ENCODE measurements at places on chromosomes 11 and 22. TPM values are rescaled to one million over a fixed set of nuclear protein-coding genes. Genes with fewer than 3 reads are reported as not detected.

Gene P2RX3
- not detected for total RNA-seq

- peaks cover 34% of the 10 kb centered on the region for H3K4me1 ChIP-seq
- H3K27me3 ChIP-seq: no peaks in the 10 kb centered on the region
- no peak overlapping the region for H3K27ac ChIP-seq
- DNase-seq: no peak
Measured at GRCh38 chr11:47867823-47868222, 19.7 kb upstream of the NUP160 start.

DNA sequence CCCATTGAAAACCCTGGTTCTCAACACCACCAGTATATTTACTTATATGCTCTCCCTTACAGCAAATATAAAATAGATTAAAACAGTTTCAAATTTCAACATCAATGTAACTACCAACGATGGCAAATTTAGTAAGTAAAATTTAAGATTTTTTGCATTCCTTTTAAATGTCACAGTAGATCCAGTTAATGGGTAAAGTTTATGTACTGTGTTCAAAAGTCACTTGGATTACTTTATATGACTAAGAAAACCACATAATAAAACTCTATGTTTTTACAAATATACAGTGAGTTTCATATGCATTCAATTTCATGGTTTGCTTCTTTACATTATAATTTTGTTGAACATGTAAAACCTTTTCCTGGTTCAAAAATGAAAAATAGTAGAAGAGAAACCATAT, 364.6 kb downstream of the AASDHPPT start:
- H3K4me3 ChIP-seq: no peak overlapping the region
- H3K27me3 ChIP-seq: no peaks in the 10 kb centered on the region
- H3K36me3 ChIP-seq: no peaks in the 10 kb centered on the region
- no peak for DNase-seq

DNA sequence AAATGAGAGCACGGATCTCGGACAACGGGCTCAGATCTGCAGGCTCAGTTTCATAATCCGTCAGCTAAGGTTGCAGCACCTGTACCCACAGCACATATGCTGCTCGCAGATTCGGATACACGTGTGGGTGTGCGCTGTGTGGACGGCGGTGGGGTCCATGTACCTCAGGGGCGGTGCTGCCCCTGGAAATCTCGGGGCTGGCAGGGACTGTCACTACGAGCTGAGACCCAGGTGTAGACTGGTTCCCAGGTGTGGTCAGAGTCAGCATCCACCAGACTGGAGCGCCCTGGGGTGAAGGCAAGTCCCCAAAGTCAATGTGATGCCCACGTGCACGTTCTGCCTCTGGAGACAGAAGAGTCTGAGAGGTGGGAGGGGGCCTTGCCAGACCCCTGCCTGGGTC, 989.3 kb downstream of the BRD1 start:
- no peak overlapping the region for H3K4me3 ChIP-seq
- no peaks in the 10 kb centered on the region for H3K27me3 ChIP-seq
- no peak overlapping the region for H3K27ac ChIP-seq
- peaks cover under 1% of the 10 kb centered on the region for H3K4me1 ChIP-seq
- no peak for DNase-seq

DNA sequence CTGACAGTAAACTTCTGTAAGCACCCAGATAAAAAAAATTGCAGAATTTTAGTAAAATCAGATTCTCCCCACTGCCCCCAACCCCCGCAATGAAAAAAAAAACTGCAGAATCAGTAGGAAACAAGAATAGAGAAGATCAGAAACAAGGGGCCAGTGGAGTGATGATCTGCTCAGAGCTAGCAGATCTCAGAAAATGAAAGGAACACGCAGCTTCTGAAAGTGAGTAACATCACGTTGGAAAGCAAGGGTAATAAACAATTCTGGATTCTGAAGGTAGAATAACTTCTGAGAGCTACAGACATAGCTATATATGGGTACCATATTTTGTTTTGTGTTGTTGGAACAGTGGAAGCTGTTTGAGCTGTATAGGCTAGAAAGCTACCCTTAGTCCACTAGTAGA, 23.2 kb downstream of the ACAT1 start:
- H3K4me1 ChIP-seq: peaks cover 19% of the 10 kb centered on the region
- H3K27ac ChIP-seq: peak overlapping the region; percentile 71
- peaks cover 82% of the 10 kb centered on the region for H3K36me3 ChIP-seq
- no peaks in the 10 kb centered on the region for H3K27me3 ChIP-seq

Gene GGT5
- not detected for total RNA-seq

- H3K4me3 ChIP-seq: no peak overlapping the region
- no peaks in the 10 kb centered on the region for H3K27me3 ChIP-seq
- no peak overlapping the region for H3K27ac ChIP-seq
- H3K4me1 ChIP-seq: no peaks in the 10 kb centered on the region
- H3K36me3 ChIP-seq: no peaks in the 10 kb centered on the region
Measured at GRCh38 chr11:106717222-106717621, 301.1 kb downstream of the GUCY1A2 start.

DNA sequence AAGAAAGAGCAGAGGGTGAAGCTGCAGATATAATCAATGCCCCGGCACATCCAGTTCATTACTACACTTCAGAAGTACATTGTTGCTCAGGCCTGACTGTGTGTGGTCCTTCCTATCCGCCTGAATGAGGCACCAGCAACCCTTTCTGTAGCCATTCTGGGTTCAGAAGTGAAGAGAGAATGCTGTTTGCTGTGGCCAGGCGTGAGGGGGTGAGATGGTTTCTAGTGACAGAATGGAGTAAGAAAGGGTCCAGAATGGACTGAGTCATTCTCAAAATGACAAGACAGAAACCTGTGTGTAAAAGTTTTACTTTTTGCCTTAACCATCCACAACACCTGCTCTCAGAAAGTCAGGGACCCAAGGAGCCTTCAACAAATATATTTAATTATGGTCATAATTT, 334.8 kb downstream of the GUCY1A2 start:
- no peaks in the 10 kb centered on the region for H3K4me1 ChIP-seq
- no peaks in the 10 kb centered on the region for H3K36me3 ChIP-seq
- H3K4me3 ChIP-seq: no peak overlapping the region
- no peaks in the 10 kb centered on the region for H3K27me3 ChIP-seq
- no peak overlapping the region for H3K27ac ChIP-seq

Gene PSMA1
- 238 TPM for total RNA-seq

- H3K27me3 ChIP-seq: peaks cover 6% of the 10 kb centered on the region
- no peak overlapping the region for H3K27ac ChIP-seq
- H3K4me1 ChIP-seq: no peaks in the 10 kb centered on the region
- H3K4me3 ChIP-seq: no peak overlapping the region
- DNase-seq: no peak
Measured at GRCh38 chr11:92765965-92766371, 203.5 kb upstream of the MTNR1B start.

- no peak overlapping the region for H3K27ac ChIP-seq
- no peaks in the 10 kb centered on the region for H3K27me3 ChIP-seq
- no peaks in the 10 kb centered on the region for H3K4me1 ChIP-seq
Measured at GRCh38 chr11:120086651-120087050, 51.3 kb downstream of the TRIM29 start.

Gene FGF4
- total RNA-seq: not detected

DNA sequence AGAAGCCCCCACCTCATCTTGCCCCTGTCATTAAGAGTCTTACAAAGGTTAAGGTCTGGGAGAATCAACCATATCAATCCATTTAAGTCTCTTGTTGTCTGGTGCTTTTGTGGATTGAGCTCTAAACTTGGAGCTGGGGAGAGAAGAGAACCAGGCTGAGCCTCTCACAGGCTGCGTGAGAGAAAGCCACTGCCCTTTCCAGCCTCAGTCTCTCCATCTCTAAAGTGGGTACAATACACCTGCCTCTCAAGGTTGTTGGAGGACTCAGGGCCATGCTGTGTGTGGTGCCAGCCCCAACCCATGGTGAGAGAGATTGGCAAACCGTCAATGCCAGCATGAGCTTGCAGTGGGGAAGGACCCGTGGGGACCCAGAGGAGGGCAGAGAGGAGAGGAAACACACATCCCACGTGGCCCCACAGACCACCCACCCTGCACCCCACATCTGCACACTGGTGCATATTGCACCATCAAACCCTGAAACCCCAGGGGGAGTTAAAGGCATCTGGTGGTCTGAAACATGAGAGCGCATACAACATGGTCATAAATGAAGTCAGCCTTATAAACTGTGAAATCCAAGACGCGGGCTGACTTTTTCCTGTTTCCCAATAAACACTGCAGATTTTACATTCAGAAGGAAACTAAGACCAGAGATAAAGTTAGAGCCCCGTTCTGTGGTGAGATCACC, 27.5 kb upstream of the FBLN1 start:
- no peak overlapping the region for H3K27ac ChIP-seq
- no peak overlapping the region for H3K4me3 ChIP-seq
- no peaks in the 10 kb centered on the region for H3K36me3 ChIP-seq
- no peak for DNase-seq
- H3K4me1 ChIP-seq: no peaks in the 10 kb centered on the region
- peaks cover 12% of the 10 kb centered on the region for H3K27me3 ChIP-seq

- H3K36me3 ChIP-seq: no peaks in the 10 kb centered on the region
- peak overlapping the region; percentile 93 for H3K27ac ChIP-seq
- peaks cover 14% of the 10 kb centered on the region for H3K27me3 ChIP-seq
- peak overlapping the region; percentile 71 for H3K4me3 ChIP-seq
- peak; percentile 93 for DNase-seq
- H3K4me1 ChIP-seq: peaks cover 72% of the 10 kb centered on the region
Measured at GRCh38 chr22:44667829-44668189, 34.2 kb upstream of the PRR5 start.

GRCh38 chr11:96303980-96304379, 39.0 kb downstream of the MAML2 start:
- peaks cover 27% of the 10 kb centered on the region for H3K4me1 ChIP-seq
- DNase-seq: no peak
- H3K27ac ChIP-seq: no peak overlapping the region
- peaks cover 9% of the 10 kb centered on the region for H3K36me3 ChIP-seq
- no peaks in the 10 kb centered on the region for H3K27me3 ChIP-seq

- no peak for DNase-seq
- H3K4me3 ChIP-seq: no peak overlapping the region
- H3K4me1 ChIP-seq: no peaks in the 10 kb centered on the region
- H3K27ac ChIP-seq: no peak overlapping the region
- H3K27me3 ChIP-seq: no peaks in the 10 kb centered on the region
- no peaks in the 10 kb centered on the region for H3K36me3 ChIP-seq
Measured at GRCh38 chr11:78801161-78801884, 226.7 kb upstream of the NARS2 start.

GRCh38 chr11:78560153-78560552, 14.5 kb downstream of the NARS2 start:
- no peak for DNase-seq
- H3K27ac ChIP-seq: peak overlapping the region; percentile 90
- H3K36me3 ChIP-seq: peaks cover 39% of the 10 kb centered on the region
- H3K4me1 ChIP-seq: peaks cover 67% of the 10 kb centered on the region
- no peaks in the 10 kb centered on the region for H3K27me3 ChIP-seq

Gene BDNF
- total RNA-seq: not detected

GRCh38 chr11:1168256-1168655, 10.5 kb downstream of the MUC5AC start:
- no peak overlapping the region for H3K4me3 ChIP-seq
- no peak for DNase-seq
- no peaks in the 10 kb centered on the region for H3K36me3 ChIP-seq
- H3K27ac ChIP-seq: no peak overlapping the region
